Karpas-422 (cell line): ENCODE measurements at places on chromosomes 2 and 18. TPM values are rescaled to one million over a fixed set of nuclear protein-coding genes. Genes with fewer than 3 reads are reported as not detected.

MOGAT1 gene
- not detected in 2 replicates for total RNA-seq

PHLPP1 gene
- 5.1 and 6.3 TPM in 2 replicates for total RNA-seq

SLC66A3 gene
- total RNA-seq = 10.9 and 18.2 TPM in 2 replicates

ALLC gene
- total RNA-seq = not detected in 2 replicates

NXPH2 gene
- total RNA-seq = not detected in 2 replicates

GRCh38 chr2:212367431-212367830, 171.2 kb downstream of the ERBB4 start:
- no peaks in the 10 kb centered on the region for H3K27me3 ChIP-seq
- H3K4me1 ChIP-seq = no peaks in the 10 kb centered on the region
- no peak for DNase-seq
- H3K27ac ChIP-seq = no peak overlapping the region
- no peaks in the 10 kb centered on the region for H3K36me3 ChIP-seq
- H3K4me3 ChIP-seq = no peak overlapping the region

DNA sequence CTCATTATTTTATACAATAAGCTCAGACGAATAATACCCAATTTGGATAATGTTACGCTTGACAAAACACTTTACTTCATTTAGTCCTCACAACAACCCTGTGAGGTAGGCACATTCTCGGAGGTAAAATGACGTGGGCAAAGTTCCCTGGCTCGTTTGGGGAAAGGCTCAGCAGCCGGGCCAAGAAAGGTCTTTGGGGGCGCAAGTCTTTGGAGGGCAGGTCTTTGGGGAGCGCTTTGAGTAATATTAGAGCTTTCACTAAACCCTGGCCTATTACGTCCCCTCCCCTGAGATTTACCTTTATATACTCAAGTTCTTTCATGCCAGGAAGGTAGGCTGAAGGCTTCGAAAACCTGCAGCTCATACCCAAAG, 427 bp downstream of the RBKS start:
- peak overlapping the region; percentile 89 for H3K4me3 ChIP-seq
- H3K27me3 ChIP-seq = no peaks in the 10 kb centered on the region
- H3K36me3 ChIP-seq = no peaks in the 10 kb centered on the region
- H3K27ac ChIP-seq = peak overlapping the region; percentile 14; the same call in 1 of the 2 replicates
- DNase-seq = peak; percentile 74

GRCh38 chr18:70355620-70356385, 67.0 kb downstream of the SOCS6 start:
- H3K36me3 ChIP-seq = no peaks in the 10 kb centered on the region
- H3K27ac ChIP-seq = no peak overlapping the region
- no peaks in the 10 kb centered on the region for H3K27me3 ChIP-seq
- H3K4me1 ChIP-seq = no peaks in the 10 kb centered on the region

DNA sequence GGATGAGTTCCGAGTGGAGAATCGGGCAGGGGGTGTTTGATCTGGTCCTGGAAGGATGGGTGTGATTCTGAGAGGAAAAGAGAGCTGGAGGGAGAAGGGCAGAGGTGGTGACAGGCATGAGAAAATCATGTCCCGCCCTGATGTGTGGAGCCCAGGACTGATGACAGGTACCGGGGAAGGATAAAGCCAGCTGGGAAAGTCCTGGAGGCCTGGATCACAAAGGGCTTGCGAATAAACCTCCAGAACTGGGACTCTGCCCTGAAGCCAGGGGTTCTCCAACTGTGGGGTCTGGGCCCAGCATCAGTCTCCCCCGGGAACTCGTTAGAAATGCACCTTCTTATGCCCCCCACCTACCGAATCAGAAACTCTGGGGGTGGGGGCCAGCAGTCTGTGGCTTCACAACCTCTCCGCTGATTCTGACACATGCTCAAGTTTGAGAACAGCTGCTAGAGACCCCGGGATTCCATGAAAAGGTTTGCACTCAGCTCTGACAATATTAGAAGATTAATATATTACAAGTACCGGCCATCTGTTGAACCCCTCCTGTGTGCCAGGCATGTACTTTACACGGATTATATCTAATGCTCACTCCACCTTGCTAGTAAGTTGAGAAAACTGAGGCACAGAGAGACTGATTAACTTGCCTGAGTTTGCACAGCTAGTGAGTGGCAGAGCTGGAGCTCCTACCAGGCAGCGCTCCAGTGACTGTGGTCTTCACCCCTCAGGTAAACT, 8.0 kb downstream of the TNFRSF11A start:
- H3K4me3 ChIP-seq = no peak overlapping the region
- peaks cover 2% of the 10 kb centered on the region; the same call in 1 of the 2 replicates for H3K4me1 ChIP-seq
- H3K27ac ChIP-seq = no peak overlapping the region
- no peaks in the 10 kb centered on the region for H3K36me3 ChIP-seq
- DNase-seq = no peak
- no peaks in the 10 kb centered on the region for H3K27me3 ChIP-seq

GRCh38 chr2:98601532-98602132, 6.7 kb downstream of the COA5 start:
- H3K4me1 ChIP-seq = peaks cover 9% of the 10 kb centered on the region
- H3K36me3 ChIP-seq = peaks cover 31% of the 10 kb centered on the region
- peak; percentile 64 for DNase-seq
- no peak overlapping the region for H3K27ac ChIP-seq
- H3K4me3 ChIP-seq = no peak overlapping the region
- no peaks in the 10 kb centered on the region for H3K27me3 ChIP-seq

DNA sequence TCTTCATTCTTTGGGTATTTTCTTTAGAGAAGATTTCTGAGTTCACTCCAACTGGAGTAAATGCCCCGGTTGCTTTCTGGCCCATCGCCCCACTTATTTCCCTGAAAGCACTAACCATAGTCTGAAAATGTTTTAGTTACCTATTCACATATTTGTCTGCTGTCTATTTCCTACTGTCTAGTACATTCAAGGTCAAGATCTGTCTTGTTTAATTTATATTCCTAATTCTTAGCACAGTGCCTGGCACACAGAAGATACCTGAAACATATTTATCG, 134.4 kb upstream of the KLHL14 start:
- no peak for DNase-seq
- H3K27me3 ChIP-seq = no peaks in the 10 kb centered on the region
- no peak overlapping the region for H3K4me3 ChIP-seq
- peaks cover 48% of the 10 kb centered on the region for H3K4me1 ChIP-seq
- H3K36me3 ChIP-seq = no peaks in the 10 kb centered on the region

- no peak overlapping the region for H3K27ac ChIP-seq
- DNase-seq = no peak
- H3K4me1 ChIP-seq = no peaks in the 10 kb centered on the region
- H3K4me3 ChIP-seq = no peak overlapping the region
Measured at GRCh38 chr18:61926532-61926931, 33.7 kb upstream of the RNF152 start.

DNA sequence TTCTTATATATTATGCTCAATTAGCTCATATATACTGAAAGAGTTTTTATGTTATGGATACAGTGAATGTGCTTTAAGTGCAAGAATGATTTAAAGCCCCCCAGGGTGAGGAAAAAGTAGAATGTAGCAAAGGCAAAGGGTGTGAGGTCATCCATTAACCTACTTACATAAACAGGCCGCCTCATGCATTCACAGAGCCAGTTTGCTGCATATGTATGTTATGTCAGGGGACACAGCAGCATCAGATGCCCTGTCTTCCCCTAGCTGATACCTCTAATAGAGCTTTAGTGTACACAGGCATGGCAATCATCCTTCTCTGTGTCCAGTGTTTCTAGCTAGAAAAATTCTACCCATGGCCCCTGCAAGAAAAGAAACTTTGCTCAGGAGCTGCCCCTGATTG, 187.8 kb upstream of the FSHR start:
- no peak overlapping the region for H3K27ac ChIP-seq
- H3K4me1 ChIP-seq = no peaks in the 10 kb centered on the region
- no peak for DNase-seq
- no peaks in the 10 kb centered on the region for H3K27me3 ChIP-seq

DNA sequence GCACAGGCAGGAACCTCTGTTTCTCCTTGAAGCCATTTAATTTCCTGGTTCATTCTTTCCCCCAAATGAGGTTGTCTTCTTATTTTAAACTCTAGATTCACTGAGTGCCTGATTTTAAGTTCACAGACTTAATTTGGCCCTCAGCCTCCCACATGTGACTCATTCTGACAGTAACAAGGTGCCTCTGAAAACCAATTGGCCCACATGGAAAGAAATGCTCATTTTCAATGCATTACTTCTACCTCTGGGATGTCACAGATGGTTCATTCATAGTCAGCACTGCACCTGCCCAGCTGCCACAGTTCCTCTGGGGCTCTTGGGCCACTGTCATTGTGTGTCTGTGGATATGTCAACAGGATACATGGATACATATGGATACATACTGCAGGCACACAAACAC, 140.4 kb upstream of the CAPN13 start:
- no peaks in the 10 kb centered on the region for H3K36me3 ChIP-seq
- no peak overlapping the region for H3K27ac ChIP-seq
- no peaks in the 10 kb centered on the region for H3K4me1 ChIP-seq
- no peak overlapping the region for H3K4me3 ChIP-seq

- H3K27ac ChIP-seq = no peak overlapping the region
- no peaks in the 10 kb centered on the region for H3K36me3 ChIP-seq
- DNase-seq = no peak
- H3K4me1 ChIP-seq = no peaks in the 10 kb centered on the region
Measured at GRCh38 chr2:58796239-58796910, 555.2 kb upstream of the FANCL start.

GRCh38 chr18:79612291-79613108, 67.1 kb upstream of the CTDP1 start:
- no peak overlapping the region for H3K4me3 ChIP-seq
- H3K36me3 ChIP-seq = no peaks in the 10 kb centered on the region
- H3K27me3 ChIP-seq = no peaks in the 10 kb centered on the region
- DNase-seq = no peak
- no peaks in the 10 kb centered on the region for H3K4me1 ChIP-seq
- H3K27ac ChIP-seq = no peak overlapping the region

- no peaks in the 10 kb centered on the region for H3K27me3 ChIP-seq
- peaks cover 39% of the 10 kb centered on the region for H3K4me1 ChIP-seq
- no peak overlapping the region for H3K4me3 ChIP-seq
- H3K36me3 ChIP-seq = no peaks in the 10 kb centered on the region
Measured at GRCh38 chr18:35810520-35810919, 162.0 kb upstream of the RMP24 start.
